ENCODE measurements at places on chromosomes 7 and 10.

DNA sequence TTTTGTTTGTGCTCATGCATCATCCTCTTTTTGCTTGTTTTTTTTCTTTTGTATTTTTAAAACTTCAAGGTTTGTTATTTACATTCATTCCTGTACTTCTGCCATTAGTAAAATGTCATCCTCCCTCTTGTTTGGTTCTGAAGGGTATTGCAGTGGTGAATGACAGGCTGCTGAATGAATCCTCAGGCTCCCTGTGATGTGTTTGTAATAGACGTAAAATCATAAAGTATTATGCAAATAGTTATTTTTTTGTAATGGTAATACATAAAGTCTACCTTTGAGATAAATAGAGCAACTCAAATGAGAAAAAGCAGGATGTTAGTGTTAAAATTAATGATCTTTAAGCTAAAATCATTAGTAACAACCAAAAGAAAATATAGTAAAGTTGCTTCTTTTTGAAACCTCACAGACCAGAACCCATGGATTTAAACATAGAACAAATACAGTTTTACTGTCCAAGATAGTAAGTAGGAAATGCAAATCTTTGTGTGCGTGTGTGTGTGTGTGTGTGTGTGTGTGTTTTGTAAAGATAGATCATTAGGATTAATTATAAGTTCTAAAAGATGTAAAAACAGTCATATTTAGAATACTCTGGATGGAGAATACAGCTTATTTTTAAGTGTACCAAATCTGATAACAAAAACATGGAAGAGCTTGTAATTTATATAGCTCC, 4.5 kb downstream of the GLCCI1 start:
- no peak for DNase-seq

DNA sequence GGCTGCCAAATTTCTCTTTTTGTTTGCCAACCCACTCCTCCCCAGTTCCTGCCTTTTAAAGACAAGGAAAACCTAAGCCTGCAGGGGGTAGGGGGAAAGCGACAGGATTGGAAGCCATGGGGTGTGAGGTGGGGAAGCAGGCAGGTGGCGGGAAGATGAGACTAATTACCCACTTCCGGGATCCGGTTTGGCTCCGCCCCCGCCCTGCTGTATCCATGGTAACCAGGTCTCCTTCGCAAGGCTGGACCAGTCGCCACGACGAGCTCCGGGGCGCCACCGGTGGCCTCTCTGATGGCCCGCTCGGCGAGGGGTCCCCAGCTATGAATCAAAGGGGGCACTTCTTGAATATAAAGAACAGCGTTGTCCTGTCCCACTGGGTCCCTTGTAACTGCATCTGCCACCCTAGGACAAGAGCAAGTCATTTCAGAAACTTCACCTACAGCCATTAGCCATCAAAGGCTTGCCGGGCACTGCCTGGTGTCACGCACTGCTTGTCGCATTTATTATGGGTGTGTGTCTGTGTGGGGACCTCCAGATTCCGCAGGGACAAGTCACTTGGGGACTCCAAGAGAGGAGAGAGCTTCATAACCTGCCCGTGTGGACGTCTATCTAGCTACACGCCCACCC, 55.4 kb upstream of the LMTK2 start:
- no peak for DNase-seq

DNA sequence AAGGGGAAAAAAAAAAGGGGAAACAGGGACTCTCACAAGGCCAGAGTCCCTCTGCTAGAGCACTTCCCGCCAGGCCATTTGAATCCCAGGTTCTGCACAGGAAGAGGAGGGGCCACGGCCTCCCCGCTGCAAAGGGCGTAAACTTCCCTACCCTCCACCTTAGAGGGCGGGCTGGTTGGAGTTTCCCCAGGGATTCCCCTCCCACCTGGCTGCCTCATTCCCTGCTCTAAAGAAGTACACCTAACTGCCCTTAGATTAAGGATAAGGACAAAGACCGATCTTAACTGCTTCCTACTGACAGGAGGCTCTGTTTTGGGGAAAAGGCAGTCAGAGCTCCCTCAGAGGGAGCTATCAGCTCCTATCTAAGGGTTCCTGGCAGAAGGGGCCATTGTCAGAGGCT, 102.0 kb upstream of the ARMC3 start:
- no peak for DNase-seq

GRCh38 chr10:71550628-71551027, 153.9 kb downstream of the CDH23 start:
- DNase-seq: no peak

DNA sequence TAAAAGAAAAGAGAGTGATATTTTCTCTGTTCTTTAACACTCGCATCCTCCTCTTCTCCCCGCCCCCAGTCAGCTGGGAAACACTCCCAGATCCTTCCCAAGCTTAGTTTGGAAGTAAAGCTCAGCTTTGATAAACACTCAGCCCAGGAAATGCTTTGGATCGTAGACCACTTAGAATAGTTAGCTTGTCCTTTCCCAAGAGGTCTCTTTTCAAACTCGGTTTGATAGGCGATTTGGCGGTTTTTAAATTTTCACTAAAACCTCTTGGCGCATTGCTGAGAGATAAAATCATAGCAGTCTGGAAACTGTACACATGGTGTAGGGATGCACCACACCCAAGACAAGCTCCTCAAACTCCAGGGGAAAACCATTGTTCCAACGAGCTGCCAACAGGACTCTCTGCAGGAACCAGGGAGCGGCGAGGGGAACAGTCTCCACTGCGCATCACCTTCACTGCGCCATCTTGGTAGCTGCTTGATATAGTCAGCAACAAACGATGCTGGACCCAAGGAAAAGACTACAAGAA, 22.3 kb downstream of the SMURF1 start:
- DNase-seq: no peak

GRCh38 chr10:72736176-72736827, 44.4 kb downstream of the MCU start:
- DNase-seq: peak; percentile 96
